Prostate gland (tissue), 2 donors: ENCODE measurements at places on chromosomes 3 and 15.

DNA sequence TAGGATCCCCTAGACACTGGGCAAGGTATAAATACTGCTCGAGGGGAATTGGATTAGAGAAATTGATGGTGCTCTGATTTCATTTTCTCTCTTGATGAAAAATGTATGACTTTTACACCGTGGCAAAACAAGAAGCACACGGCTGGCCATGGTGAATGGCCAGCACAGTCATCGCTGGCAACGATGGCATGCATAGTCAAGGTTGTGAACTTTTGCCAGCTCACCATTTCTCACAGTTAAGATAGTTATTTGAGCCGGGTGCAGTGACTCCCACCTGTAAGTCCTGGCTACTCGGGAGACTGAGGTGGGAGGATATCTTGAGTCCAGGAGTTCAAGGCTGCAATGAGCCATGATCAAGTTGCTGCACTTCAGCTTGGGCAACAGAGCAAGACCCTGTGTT lies 95.4 kb downstream of the HMG20A start:
- DNase-seq = no peak

DNA sequence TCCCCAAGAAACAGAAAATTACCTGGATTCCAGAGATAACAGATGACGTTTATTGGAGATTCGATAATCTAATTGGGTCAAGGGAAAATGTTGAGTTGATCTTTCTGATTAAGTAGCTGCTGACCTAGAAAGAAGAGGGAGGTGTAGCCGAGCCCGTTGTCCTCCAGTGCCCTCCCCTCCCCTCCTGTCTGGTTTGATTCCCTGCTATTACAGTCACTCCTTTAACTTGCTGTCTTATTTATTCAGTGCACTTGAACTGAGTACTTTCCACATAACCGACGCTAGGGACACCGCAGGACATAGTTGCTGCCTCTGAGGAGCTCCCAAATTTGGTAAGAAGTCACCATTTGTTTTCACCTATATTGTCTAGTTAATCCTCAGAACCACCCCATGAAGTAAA lies 103.7 kb downstream of the AQP9 start:
- DNase-seq = no peak

DNA sequence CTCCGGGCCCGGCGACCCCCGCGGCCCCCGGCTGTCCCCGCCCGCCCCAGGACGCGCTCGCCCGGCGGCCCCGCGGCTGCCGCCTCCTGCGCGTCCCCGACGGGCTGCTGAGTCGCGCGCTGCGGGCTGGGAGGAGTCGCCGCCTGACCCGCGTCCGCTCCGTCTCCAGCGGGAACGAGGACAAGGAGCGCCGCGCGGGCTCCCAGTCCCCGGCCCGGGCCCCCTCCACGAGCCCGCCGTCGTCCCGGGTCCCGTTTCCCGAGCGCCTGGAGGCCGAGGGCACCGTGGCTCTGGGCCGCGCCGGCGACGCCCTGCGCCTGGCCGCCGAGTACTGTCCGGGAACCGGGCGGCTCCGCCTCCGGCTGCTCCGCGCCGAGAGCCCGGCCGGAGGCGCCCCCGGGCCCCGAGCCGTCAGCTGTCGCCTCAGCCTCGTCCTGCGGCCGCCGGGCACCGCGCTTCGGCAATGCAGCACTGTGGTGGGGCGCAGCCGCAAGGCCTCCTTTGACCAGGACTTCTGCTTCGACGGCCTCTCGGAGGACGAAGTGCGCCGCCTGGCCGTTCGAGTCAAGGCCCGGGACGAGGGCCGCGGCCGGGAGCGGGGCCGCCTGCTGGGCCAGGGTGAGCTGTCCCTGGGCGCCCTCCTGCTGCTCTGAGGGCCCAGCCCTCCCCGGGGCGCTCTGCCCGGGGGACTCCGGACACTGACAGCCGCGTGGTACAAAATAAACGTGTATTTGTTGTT lies 1.5 kb downstream of the C2CD4A start:
- peak; percentile 14 for DNase-seq

GRCh38 chr3:194114123-194114522 lies 21.8 kb upstream of the HES1 start:
- no peak for DNase-seq

DNA sequence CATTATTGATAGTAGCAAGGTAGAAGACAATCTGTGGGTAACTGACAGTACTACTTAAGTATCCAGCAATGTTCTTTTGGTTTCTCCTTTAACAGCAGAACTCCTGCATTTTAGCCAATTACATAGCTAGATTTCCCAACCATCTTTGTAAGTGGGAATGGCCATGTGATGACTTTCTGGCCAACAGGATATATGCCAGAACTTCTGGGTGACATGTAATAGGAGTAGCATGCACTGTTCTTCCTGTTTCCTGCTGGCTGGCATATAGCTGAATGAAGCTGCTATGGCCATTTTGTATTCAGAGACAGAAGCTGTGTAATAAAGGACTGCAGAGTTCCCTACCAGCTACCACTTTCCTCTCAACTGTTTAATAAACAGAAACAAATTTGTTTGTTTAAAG lies 18.0 kb downstream of the SPICE1 start:
- no peak for DNase-seq

GRCh38 chr3:153752405-153753027 lies 368.7 kb upstream of the ARHGEF26 start:
- peak; percentile 26 for DNase-seq

- DNase-seq = no peak
Observed at GRCh38 chr3:191263365-191263764, 64.3 kb downstream of the OSTN start.

DNA sequence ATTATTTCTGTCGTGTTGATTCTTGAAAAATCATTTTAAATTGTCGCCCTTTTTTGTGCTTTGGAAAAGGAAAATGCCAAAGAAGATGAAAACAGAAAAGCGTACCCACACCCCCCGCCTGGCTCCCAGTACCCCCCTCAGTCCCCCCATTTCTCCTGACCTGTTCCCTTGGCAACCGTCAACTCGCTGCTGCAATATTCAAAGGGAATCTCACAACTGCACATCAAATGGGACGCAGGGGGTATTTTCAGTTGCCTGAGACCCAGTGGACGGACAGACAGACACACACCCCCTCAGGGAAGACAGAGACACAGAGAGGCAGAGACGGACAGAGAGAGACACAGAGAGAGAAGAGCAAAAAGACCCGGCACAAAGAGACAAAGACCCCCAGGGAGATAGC lies 83.5 kb upstream of the PRR20G start:
- no peak for DNase-seq

DNA sequence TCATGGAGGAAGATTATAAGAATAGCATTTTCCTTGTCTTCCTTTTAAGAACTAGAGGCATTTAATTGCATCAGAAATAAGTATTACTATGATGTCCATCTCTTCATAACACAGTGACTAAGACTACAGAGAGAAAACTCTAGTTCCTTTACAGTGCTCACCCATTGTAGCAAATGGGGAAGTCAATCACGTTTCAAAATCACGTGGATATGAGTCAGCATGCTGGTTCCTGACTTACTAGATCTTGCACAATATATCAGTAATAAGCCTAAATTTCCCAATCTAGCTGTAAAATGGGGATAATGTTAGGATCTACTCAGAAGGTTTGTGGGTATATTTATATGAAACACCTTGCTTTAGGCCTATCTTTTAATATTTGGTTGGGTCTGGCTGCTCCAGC lies 254.8 kb upstream of the EOMES start:
- DNase-seq = no peak

GRCh38 chr3:58874795-58875194 lies 175.0 kb downstream of the CFAP20DC start:
- no peak for DNase-seq

DNA sequence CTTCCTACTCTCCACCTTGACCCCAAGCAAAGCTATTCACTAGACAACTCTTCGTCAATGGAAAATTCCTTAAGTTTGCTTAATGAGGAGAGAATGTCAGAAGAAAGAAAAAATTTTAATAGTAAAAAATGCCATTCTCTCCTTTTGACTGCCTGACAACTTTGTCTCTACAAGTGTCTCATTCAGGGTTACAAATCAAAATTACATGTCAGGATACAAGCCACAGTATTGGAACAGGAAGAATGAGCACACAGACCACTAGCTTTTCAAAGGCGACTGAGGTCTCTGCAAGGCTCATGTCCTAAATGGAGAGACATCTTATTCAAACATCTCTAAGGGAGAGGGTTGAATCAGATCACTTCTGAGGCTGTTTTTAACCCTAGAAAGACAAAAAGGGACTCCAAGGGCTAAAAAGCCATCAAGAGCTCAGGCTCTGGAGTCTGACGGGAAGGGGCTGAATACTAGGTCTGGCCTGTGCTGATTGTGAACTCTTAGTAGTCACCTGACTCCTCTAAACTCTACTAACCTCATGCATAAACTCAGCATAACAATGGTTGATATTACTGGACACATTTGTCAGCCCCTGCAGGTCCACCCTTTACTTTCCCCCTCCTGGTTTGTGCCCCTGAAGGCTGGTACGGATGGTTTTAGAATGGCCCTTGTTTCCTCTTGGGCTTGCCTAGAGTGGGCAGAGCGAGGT lies 12.8 kb upstream of the MEIS2 start:
- DNase-seq = no peak

DNA sequence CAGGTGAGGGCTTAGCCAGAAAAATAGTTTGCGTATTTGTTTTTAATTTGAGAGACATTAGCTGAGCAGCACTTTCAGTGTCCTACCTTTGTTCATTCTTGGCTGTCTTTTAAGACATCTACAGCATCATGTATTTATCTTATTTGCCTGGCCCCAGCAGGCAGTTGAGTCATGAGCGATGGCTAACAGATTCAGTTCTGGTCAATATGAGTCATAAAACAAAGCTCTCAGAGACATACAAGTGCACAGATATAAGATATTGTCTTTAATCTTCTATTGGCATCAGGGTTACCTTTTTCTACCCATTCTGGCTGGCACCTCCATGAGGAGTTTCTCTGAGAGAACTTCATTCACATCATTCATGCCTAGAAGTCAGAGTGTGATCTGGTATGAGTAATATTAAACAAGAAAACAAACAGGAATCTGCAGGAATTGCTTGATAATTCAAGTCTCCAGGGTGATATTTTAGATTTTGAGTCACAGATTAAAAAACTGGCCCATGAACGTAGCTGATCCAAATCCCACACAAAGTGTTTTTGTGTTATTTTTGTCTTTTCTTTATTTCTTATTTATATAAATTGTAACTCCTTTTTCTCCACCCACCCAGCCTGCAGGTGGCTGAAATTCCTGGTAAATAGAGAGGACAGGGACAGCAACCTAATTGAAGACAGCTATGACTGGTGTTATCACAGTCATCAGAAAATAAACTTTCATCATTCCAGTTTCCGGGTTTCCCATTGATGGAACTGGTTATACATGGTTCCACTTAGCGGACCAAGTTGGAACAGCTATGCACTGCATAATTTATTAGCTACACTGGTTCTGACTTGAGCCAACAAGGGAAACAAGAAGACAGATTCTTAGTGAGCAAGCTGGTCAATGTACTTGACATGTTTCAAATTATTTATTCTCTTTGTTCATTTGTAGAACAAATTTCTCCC lies 47.3 kb downstream of the PLSCR2 start:
- DNase-seq = peak; percentile 8

- no peak for DNase-seq
Observed at GRCh38 chr3:126870608-126871210, 112.2 kb upstream of the PLXNA1 start.

GRCh38 chr3:86984271-86984670 lies 6.7 kb downstream of the VGLL3 start:
- no peak for DNase-seq

DNA sequence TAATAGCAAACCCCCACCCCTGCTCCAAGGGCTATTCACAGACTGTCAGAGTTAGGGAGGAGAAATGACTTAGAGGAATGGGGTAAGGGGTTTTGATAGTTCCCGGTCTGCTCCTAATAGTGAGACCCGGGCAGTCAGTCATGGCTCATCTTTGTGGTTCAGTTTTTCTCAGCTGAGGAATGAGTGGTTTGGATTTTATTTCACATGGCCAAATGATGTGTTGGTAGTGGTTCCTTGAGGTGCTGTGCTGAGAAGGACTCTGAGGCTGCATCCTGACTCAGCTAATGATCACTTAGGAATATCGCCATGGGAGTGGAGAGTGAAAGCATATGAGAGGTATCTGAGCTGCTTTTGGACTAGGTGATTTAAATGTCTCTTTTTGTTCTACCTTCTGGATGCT lies 80.2 kb downstream of the LPP start:
- DNase-seq = no peak

DNA sequence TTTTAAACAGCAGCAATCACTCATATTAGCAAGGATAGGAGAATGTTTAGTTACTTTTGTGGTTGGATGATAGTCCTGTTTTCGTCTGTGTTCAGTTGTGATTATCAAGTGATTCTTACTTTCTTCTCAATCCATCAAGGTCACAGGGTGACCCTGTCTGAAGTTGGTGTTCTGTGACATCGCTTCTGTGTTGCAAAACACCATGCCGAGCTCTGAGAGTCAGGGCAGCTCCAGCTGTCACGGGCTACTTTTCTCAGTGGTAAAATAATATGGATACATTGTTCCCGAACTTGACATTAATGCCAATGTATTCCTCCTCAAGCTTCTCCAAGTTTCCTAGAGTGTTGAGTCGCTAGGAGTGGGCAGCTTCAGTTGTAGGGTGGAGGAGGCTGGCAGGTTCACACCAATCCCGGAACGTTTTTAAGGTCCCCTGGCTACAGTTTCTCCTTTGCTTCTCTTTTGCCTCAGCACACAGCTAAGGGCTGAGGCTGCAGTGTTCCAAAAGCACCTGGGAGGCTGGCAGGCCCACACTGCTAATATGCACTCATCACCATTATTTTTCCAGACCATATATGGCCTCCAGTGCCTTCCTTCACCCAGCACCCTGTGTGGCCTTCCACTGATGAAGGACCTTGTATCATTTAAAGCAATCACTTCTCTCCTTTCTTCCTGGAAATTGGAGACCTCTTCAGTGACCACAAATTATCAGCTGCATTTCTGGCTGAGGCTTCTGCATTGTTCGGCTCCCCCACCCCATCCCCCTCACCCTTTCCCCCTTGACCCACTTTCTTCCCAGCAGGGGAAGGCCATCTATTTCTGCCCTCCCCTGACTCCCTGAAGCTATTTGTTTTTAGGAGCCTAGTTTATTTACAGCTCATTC lies 25.8 kb downstream of the COLQ start:
- DNase-seq = no peak

GRCh38 chr3:195214381-195214780 lies 56.6 kb downstream of the XXYLT1 start:
- DNase-seq = no peak

- no peak for DNase-seq
Observed at GRCh38 chr3:195140816-195141793, 129.9 kb downstream of the XXYLT1 start.

- DNase-seq = no peak
Observed at GRCh38 chr15:41291065-41291631, 41.2 kb downstream of the OIP5 start.

GRCh38 chr3:100189444-100189964 lies 71.3 kb upstream of the TBC1D23 start:
- no peak for DNase-seq

GRCh38 chr15:91787198-91787597 lies 66.3 kb upstream of the SLCO3A1 start:
- no peak for DNase-seq

DNA sequence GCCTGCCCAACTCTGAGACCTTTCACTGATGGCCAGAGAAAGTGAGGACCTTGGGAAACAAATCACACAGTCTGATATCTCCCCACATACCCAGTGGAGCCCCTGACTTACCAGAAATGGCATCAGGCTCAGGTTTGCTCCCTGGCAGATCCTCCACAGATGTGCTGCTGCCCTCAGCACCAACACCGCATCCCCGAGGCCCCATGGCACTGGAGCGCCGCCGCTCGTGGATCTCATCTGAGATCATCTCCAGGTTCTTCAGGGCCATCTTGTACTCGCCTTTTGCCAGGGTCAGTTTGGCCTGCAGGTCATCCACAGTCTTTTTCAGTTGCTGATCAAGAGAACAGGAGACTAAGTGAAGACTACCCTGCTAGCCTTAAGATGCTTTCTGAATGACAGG lies 52.7 kb downstream of the CAPN7 start:
- DNase-seq = no peak
